ENCODE measurements at places on chromosomes 4 and X.

DNA sequence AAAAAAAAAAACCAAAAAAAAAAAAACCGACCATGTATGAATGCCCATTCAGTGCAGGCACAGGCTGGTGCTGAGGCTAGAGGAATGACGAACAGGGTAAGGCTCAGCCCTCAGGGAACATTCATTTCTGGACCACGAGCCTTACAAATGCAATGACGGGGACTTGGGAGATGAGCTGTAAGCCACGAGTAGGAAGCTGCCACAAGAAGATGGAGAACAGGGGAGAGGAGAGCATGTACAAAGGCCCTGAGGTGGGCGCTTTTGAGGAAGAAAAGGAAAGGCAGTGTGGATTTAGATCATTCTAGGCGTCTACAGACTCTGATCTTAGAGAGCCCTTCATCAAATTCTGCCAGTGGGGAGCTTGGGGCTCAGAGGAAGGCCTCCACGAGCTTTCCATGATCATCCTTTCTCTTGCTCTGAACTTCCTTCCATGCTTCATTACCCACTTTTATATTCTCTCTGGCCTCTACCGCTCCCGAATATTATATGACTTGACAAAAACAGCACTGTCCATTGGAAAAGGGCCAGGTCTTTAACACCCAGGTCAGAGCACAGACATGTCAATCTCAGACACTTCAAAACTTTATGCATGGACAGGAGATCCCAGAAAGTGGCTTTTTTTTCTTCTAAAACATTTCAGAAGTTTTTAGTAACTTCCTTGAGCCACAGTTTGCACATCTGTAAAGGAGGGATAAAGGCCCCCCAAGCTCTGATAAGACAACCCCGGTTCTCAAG is 3.3 kb upstream of the ZNF518B start:
- DNase-seq = no peak

GRCh38 chr4:111267786-111268185 is 644.9 kb upstream of the PITX2 start:
- DNase-seq = no peak

GRCh38 chrX:72297953-72298730 is 7.6 kb downstream of the CITED1 start:
- DNase-seq = peak; percentile 53

DNA sequence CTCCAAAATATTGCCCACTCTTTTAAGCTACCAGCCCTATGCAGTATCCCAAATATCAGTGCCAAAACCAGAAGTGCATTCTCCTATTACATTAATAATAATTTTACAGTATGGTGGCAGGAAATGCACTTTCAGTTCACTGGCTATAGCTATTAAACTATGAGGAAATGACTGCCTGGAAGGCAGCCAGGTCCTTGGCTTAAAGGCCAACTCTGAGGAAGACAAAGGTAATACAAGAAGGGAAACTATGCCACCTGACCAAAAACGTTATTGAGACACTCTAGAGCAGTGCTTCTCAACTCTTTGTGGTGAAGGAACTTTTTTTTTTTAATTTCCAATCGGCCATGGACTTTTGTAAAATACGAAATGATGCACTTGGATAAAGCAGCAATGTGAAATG is 133.6 kb upstream of the VAMP7 start:
- DNase-seq = no peak

- DNase-seq = no peak
Observed at GRCh38 chrX:18971506-18971905, 12.4 kb downstream of the PHKA2 start.

- no peak for DNase-seq
Observed at GRCh38 chr4:37674439-37674838, 11.7 kb downstream of the RELL1 start.

DNA sequence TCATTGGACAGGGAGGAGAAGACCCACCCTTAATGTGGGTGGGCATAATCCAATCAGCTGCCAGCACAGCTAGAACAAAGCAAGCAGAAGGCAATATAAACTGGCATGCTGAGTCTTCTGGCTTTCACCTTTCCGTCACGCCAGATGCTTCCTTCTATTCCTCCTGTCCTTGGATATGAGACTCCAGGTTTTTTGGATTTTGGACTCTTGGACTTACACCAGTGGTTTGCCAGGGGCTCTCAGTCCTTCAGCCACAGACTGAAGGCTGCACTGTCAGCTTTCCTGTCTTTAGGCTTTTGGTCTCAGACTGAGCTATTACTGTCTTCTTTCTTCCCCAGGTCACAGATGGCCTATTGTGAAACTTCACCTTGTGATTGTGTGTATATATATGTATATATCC is 32.2 kb upstream of the UGT2B4 start:
- no peak for DNase-seq

DNA sequence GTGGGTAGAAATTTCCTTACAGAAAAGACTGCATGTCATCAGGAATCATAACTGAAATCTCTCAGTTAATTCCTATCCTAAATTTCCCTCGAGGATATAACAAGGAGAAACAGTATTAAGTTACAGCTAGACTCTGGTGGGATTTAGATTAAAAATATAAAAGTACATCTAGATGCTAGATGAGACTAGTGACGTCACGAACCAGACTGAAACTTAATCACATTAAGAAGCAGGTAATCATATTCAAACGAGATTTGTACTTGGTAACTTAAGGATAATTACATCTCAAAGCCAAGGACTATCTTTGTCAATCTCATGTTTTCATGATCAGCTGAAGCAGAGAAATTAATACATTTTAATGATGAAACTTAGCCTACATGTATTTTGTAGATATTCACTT is 130.6 kb downstream of the MTNR1A start:
- DNase-seq = no peak

DNA sequence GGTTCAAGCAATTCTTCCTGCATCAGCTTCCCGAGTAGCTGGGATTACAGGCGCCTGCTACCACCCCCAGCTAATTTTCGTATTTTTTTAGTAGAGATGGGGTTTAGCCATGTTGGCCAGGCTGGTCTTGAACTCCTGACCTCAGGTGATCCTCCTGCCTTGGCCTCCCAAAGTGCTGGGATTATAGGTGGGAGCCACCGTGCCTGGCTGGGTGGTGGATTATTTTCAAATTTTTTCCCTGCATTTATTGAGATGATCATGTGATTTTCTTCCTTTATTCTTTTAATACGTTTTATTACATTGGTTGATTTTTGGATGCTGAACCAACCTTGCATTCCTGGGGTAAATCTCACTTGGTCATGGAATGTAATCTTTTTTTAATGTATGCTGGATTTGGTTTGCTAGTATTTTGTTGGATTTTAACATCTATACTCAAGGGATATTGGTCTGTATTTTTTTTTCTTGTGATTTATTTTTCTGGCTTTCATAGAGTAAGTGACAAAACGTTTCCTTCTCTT is 30.9 kb downstream of the BMP2K start:
- no peak for DNase-seq

DNA sequence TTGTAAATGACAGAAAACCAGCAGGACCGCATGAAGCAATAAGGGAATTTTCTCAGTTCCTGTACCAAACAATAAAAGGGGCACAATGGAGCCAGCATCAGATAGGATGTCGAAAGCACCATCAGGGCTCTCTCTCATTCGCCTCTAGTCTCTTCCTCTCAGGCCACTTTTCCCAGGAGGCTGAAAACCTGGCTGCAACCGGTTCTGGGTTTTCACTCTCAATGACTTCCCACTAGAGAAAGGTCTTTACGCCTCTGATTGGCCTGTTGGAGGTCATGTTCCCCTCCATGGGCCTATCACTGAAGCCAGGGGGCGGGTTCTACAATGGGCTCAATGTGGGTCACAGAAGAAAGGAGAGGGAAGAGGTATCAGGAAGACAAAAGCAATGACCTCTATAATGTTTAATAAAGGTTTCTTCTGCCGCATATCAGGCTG is 29.3 kb downstream of the ZNF827 start:
- peak; percentile 90 for DNase-seq

GRCh38 chr4:5783486-5783885 is 72.5 kb downstream of the EVC start:
- DNase-seq = peak; percentile 20

DNA sequence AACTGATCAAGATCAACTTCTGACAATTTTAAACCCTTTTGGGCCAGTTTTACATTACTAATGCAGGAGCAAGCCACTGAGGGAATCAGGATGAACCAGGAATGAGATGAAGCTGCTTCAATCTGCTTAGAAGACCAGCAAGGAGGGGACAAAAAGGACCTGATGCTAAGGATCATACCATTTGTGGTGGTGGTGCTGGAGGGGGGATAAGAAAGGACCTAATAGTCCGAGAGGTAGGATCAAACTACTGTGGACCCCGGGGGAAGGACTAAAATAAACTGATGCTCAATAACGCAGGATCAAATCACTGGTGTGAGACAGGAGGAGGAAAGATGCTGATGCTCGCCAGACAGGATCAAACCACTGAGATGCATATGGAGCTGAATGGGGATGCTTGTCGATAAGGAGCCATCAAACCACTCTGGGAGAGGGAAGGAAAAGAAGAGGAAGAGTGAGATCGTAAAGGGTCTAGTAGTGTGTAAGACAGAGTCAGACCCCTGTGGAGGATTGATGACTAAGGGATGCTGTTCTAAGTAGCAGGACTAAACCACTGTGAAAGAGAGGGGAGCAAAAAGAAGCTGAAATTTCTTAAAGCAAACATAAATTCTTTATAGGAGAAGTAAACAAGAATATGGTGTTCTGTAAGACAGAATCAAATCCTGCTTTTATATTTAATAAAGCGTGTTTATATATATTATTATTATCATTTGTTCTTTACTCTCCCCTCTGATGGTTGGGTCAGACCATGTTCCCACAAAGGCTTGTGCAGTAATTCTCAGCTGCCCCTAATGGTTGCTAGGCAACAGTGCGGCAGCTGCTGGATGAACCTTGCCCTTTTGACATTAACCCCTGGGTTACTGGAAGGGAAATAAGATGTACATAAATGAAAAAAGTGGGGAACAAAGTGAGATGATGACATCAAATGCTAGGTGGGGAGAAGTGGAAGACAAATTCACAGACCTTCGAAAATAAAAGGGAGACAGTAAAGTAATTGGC is 432.5 kb upstream of the FGF16 start:
- peak; percentile 58 for DNase-seq

DNA sequence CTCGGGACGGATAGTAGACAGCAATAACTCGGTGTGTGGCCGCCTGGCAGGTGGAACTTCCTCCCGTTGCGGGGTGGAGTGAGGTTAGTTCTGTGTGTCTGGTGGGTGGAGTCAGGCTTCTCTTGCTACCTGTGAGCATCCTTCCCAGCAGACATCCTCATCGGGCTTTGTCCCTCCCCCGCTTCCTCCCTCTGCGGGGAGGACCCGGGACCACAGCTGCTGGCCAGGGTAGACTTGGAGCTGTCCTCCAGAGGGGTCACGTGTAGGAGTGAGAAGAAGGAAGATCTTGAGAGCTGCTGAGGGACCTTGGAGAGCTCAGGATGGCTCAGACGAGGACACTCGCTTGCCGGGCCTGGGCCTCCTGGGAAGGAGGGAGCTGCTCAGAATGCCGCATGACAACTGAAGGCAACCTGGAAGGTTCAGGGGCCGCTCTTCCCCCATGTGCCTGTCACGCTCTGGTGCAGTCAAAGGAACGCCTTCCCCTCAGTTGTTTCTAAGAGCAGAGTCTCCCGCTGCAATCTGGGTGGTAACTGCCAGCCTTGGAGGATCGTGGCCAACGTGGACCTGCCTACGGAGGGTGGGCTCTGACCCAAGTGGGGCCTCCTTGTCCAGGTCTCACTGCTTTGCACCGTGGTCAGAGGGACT is 5.7 kb upstream of the MSANTD1 start:
- no peak for DNase-seq

GRCh38 chr4:17398805-17399204 is 113.1 kb downstream of the QDPR start:
- no peak for DNase-seq

- DNase-seq = no peak
Observed at GRCh38 chr4:153798420-153798819, 9.5 kb upstream of the SFRP2 start.

DNA sequence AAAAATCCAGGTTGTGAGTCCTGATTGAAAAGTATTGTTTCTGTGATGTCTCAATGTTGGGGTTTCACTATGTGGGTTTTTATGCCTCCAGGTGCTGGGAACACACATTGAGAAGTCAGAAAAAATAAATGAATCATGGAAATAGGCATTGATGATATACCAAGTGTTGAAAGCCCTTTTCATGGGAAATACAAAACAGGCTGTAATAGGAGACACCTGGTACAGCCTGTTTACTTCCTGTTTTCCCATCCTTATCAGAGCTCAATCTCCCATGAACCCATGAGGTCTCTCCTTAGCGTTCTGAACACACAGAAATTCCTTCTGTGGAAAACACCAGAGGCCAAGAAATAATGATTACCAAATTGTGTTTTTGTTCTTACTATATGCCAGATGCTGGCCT is 106.3 kb upstream of the BOD1L1 start:
- no peak for DNase-seq

GRCh38 chr4:3267576-3268394 is 18.8 kb downstream of the MSANTD1 start:
- no peak for DNase-seq

DNA sequence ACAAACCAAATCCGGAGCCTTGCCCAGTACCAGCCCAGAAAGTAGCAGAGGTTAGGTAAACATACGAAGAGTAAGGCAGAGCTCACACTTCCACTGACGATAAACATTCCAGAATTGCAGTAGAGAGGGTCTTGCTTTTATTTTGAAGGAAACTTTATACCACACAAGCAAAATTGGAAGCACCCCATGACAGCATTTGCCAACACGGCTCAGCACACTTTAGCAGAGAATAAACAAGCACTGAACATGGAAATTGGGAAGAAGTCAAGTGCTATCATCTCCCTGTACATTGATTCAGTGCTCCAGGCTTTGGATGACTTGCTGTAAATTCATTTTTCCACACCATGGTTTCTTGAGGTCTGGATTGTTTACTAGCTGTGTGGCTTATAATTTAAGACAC is 160.7 kb upstream of the FAM47C start:
- DNase-seq = no peak

DNA sequence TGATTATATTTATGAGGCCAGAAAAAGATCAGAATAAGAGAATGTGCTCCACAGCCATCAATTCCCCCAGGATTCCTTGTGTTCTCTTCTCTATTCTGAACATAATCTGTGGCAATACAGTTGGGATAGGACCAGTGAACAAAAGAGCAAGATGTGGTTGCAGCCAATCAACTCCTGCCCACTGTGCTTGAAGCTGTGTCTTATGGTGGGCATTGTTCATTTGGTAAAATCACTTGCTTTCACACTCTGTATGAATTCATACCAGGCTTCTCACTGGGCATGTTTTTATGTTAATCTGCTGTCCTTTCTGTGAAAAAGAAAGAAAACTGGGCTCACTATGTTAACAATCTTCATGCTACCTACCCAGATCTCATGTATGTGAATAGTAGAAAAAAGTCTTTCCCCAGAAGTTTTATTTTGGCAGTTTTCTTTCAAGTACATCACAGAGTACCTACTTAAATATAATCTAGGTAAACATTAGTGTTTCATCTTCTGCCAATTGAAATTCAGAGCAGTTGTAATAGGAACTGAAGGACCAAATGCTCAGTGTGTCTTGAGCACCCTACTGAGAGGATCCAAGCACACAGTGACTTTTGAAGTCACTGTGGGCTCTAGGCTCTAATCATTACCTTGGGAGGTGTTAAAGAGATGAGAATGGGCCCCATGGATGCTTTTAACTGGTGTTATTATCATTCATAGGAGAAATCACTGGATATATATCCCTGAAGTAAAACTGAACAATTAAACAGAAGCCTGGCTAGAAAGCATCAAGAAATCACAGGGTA is 429.2 kb upstream of the TRAM1L1 start:
- no peak for DNase-seq

- peak; percentile 62 for DNase-seq
Observed at GRCh38 chrX:120274958-120275357, 24.3 kb downstream of the ZBTB33 start.
